Hematopoietic multipotent progenitor cell treated with erythropoietin and hydrocortisone succinate and interleukin-3 and kit ligand, for 8 days (in vitro differentiated cells): ENCODE measurements at places on chromosomes 6 and 20.
A peak's percentile ranks its signal among the peaks of the same experiment; 100 is the strongest.

GRCh38 chr6:34095741-34096140, 50.1 kb downstream of the GRM4 start:
- DNase-seq = no peak

- peak; percentile 8 for DNase-seq
Observed at GRCh38 chr20:2932498-2932897, 59.2 kb downstream of the PTPRA start.

GRCh38 chr6:3541006-3541585, 84.2 kb upstream of the SLC22A23 start:
- no peak for DNase-seq

DNA sequence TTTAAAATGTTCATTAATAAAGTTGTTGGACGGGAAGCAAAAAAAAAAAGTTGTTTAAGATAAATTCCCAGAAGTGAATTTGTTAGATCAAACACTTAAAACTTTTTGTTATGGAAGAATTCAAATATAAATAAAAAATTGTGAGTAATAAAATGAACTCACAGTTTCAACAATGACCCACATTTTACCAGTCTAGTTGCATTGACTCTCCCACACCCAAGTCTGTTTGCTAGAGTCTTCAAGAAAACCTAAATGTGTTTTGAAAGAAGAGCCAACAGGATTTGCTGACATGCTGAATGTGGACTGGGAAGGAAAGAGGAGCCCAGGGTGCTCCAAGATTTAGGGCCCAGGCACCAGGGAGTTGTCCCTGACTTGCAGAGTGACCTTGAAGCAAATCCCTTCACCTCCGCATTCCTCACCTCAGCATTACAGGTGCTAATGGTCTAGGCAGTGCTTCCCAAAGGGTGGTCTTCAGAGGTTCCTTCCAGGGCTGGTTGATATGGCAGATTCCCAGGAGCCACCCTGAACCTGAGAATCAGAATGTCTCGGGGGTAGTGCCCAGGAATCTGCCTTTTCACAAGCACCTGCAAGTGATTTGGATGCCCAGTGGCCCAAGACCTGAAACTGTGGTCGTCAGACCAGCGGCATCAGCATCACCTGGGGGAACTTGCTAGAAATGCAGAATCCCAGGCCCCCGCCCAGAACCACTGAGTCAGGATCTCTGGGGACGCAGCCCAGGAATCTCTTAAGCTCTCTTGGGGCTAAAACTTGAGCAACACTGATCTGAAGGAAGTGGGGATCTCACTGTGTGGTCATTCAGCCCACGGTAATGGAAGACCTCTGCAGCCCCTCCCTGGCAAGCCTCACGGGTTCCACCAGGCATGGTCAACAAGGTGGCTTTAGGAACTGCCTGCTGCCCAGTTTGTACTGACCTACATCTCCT, 31.1 kb downstream of the POFUT1 start:
- DNase-seq = no peak

GRCh38 chr6:101700655-101701054, 307.1 kb downstream of the GRIK2 start:
- no peak for DNase-seq

DNA sequence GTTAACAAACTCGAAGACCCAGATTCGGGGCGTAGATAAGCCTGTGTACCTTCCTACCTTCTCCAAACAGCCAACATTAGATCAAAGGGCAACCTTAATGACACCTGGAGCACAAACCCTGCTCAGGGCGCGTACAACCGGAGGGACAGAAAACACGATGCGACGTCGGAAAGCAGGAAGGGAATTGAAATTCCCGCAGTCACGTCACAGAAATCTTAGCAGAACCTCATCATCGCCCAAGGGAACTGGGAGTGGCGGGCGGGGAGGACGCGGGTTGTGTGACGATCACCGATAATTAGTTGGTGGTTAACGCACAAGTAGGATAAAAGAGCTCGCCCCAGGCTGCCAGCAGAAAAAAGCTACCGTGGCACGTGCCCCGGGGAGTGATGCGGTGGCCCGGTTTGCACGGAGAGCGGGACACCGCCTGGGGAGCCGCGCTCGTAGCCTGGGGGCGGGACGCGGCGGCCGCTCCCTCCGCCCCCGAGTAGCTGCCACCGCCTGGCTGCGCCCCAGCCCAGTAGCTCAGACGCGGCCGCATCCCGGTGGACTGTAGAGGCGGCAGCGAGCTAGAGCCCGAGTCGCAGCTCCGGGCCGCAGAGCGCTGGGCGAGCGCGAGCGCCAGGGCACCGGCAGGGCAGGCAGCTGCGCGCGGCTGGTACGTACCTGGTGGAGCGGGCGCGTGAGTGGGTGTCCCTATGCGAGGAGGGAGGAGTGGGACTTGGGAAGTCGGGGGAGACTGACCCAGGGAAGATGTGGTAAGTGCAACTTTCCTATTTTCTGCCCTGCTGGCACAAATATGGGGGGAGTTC, at the start of gene PKIB:
Gene PKIB (plus strand): TSS at position 525 of the 809 bp plus-strand sequence. CDS start 107,390 bp downstream, outside the sequence.
- DNase-seq = peak; percentile 47

- DNase-seq = no peak
Observed at GRCh38 chr20:32302507-32302872, 25.0 kb downstream of the KIF3B start.

- peak; percentile 82 for DNase-seq
Observed at GRCh38 chr6:25165800-25166199, 113.4 kb upstream of the CARMIL1 start.

DNA sequence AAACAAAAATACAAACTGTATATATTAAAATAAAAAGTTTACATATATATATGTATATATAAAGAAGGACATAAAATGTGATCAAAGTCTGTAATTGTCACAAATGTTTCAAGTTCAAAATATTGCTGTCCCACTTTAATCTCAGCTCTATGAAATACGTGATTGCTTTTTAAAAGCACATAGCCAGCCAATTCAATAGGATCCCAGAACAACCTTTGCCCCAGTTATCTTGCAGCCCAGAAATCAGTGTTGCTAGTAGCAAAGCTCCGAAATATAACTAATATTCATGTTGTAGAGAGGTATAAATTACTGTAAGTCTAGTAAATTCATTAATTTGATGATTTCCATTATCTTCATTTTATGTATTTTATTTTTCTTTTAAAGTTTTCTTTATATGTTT, 114.6 kb downstream of the ELOVL4 start:
- no peak for DNase-seq

GRCh38 chr6:55528624-55529023, 50.4 kb downstream of the HMGCLL1 start:
- peak; percentile 20 for DNase-seq

- DNase-seq = no peak
Observed at GRCh38 chr6:125271486-125272159, 30.1 kb downstream of the HDDC2 start.

GRCh38 chr6:134328138-134328537, 10.2 kb upstream of the SGK1 start:
- peak; percentile 20 for DNase-seq

GRCh38 chr6:82555801-82556200, 192.2 kb downstream of the TPBG start:
- DNase-seq = no peak

DNA sequence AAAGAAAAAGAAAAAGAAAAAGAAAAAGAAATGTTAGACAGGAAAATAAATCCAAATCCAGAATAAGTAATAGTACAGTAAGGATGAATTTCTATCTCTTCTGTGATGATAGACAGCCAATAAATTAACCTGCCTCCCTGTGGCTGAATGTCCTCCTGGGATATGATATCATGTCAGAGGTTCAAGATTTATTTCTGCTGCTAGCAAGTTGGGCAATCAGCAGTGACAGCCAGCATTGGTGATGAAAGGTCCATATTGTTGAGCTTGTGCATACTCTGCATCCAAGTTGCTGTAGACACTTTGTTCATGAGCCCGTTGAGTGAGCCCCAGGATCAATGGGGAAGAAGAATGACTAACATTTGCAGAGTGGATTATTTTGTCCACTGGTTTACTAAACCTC, 44.9 kb upstream of the CEP85L start:
- no peak for DNase-seq

DNA sequence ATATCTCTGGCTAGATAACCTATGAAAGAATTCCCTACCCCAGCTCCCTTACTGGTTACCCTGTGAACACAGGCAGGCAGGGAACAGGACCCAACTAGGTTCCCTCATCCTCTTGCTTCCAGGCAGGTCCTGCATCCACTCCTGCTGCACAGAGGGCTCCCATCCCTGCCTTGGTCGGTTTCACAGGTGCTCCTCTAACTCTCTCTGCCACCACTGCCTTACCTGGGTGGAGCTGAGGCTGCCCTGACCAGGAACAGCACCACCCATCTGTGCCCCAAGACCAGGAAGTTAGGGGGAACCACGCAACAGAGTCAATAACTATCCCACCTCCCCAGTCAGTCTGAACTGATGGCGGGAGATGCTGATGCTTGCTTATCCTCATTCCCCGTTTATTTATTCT, 37.0 kb upstream of the HLA-A start:
- DNase-seq = no peak

- no peak for DNase-seq
Observed at GRCh38 chr20:61902221-61902869, 163.3 kb downstream of the TAF4 start.

GRCh38 chr20:56636716-56637115, 7.6 kb downstream of the TFAP2C start:
- no peak for DNase-seq

GRCh38 chr6:85023721-85024120, 259.3 kb upstream of the TBX18 start:
- no peak for DNase-seq

- DNase-seq = no peak
Observed at GRCh38 chr20:58002901-58003300, 225.6 kb downstream of the ANKRD60 start.
